ENCODE measurements at places on chromosomes 2 and 18. TPM values are rescaled to one million over a fixed set of nuclear protein-coding genes. Genes with fewer than 3 reads are reported as not detected.

UGT1A4 gene
- not detected for total RNA-seq

TM4SF20 gene
- total RNA-seq = not detected

TNFAIP6 gene
- 0.84 TPM for total RNA-seq

MRO gene
- total RNA-seq = not detected

SULT1C2 gene
- not detected for total RNA-seq

C2orf74 gene
- total RNA-seq = 59.8 TPM

VIT gene
- 7.9 TPM for total RNA-seq

CAPN14 gene
- not detected for total RNA-seq

TMEM131 gene
- 5.9 TPM for total RNA-seq

IL1RL1 gene
- not detected for total RNA-seq

FOSL2 gene
- 32.7 TPM for total RNA-seq

DLX2 gene
- not detected for total RNA-seq

EFR3B gene
- 0.43 TPM for total RNA-seq

DCTN1 gene
- total RNA-seq = 99.3 TPM

SERPINB12 gene
- not detected for total RNA-seq

CIAO1 gene
- total RNA-seq = 76.2 TPM

NDC80 gene
- total RNA-seq = 67.2 TPM

FAM228A gene
- not detected for total RNA-seq

IL36B gene
- not detected for total RNA-seq

MAP2 gene
- total RNA-seq = 0.43 TPM

MRPL30 gene
- total RNA-seq = 59.7 TPM

C2orf80 gene
- not detected for total RNA-seq

HMSD gene
- total RNA-seq = not detected

KIAA2012 gene
- total RNA-seq = not detected

PCBP1 gene
- 104 TPM for total RNA-seq

CHRNG gene
- total RNA-seq = not detected

STON1 gene
- total RNA-seq = 2.2 TPM

GALR1 gene
- not detected for total RNA-seq

MCFD2 gene
- total RNA-seq = 165 TPM

SMCHD1 gene
- 19.0 TPM for total RNA-seq

TEX261 gene
- total RNA-seq = 78.4 TPM

HDHD2 gene
- total RNA-seq = 11.3 TPM

DNAJC5G gene
- total RNA-seq = not detected

EMILIN1 gene
- total RNA-seq = 91.6 TPM

LONRF2 gene
- total RNA-seq = 1.4 TPM

UGT1A6 gene
- total RNA-seq = 0.20 TPM

TEKT4 gene
- not detected for total RNA-seq

SCN9A gene
- 2.1 TPM for total RNA-seq

MSTN gene
- 13.7 TPM for total RNA-seq

SRD5A2 gene
- total RNA-seq = not detected

ZNF521 gene
- total RNA-seq = 5.0 TPM

AKAIN1 gene
- total RNA-seq = not detected

AMER3 gene
- not detected for total RNA-seq

FNDC4 gene
- not detected for total RNA-seq

CDCA7 gene
- 18.6 TPM for total RNA-seq

GRB14 gene
- total RNA-seq = 1.4 TPM

COLEC12 gene
- 28.2 TPM for total RNA-seq

MBOAT2 gene
- total RNA-seq = 40.0 TPM

DRC1 gene
- total RNA-seq = not detected

CXCR1 gene
- not detected for total RNA-seq
